Epithelial cell of proximal tubule (primary cell): ENCODE measurements at places on chromosomes 16 and 17. TPM values are rescaled to one million over a fixed set of nuclear protein-coding genes. Genes with fewer than 3 reads are reported as not detected.

GRCh38 chr17:42072323-42073187, 22.2 kb upstream of the C17orf113 start:
- DNase-seq, result no peak

GRCh38 chr17:7836596-7837407, 2.8 kb downstream of the KDM6B start:
- no peak for DNase-seq

CBLN1 gene
- not detected in 2 replicates for total RNA-seq

GRCh38 chr17:45050481-45051059, 862 bp downstream of the DCAKD start:
- DNase-seq, result no peak

DNA sequence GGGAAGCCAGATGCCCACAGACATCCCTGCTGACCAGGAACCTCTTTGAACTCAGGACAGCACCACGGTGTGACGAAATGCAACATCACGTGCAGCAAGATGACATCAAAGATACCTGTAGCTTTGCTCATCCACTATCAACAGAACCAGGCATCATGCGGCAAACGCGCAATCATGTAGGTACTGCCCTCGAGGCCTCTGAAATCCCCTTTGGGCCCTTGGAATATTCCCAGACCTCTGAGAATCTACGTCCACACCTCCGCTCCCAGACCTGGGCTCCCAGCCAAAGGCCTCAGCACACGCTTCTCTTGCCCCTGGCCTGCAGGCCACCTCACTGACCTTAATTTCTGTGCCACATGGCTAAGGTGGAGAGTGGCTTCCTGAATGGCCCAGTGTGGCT, 7.3 kb downstream of the CX3CL1 start:
- DNase-seq, result no peak

- no peak for DNase-seq
These were observed 27.5 kb downstream of the CEP131 start for GRCh38 chr17:81194941-81195901.
